Activated CD4-positive, alpha-beta T cell treated with anti-CD3 and anti-CD28 coated beads, Interleukin-2, amount 50 U/mL, for 48 hours (primary cell): ENCODE measurements at places on chromosomes 12 and 14.
A peak's percentile ranks its signal among the peaks of the same experiment; 100 is the strongest.

DNA sequence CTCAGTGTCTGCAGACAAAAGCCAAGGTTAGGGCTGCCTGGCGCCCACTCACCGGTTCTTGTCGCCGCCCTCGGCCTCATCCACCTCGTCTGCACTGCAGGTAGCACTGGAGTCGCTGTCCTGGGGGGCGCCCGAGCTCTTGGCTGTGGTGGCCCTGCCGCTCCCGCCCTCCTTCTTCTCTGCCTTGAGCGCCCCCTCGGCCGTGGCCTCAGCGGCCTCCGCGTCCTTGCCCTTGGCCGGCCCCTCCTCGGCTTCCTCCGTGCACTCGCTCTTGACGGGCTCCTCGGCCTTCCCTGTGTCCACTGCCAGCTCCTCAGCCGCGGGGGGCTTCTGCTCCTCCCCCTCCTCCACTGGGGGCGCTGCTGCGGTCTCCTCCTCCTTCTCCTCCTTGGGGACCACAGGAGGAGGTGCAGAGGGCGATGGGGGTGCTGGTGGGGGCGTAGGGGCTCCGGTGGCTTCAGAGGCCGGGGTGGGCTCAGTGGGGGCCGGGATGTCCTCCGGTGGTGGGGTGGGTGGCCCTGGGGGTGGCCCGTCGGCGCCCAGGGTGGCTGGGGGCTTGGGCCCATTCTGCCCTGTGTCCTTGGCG lies 77.2 kb downstream of the RFLNA start:
- no peak for DNase-seq

GRCh38 chr12:9872742-9873141 lies 3.6 kb upstream of the CLEC2B start:
- DNase-seq, result no peak

DNA sequence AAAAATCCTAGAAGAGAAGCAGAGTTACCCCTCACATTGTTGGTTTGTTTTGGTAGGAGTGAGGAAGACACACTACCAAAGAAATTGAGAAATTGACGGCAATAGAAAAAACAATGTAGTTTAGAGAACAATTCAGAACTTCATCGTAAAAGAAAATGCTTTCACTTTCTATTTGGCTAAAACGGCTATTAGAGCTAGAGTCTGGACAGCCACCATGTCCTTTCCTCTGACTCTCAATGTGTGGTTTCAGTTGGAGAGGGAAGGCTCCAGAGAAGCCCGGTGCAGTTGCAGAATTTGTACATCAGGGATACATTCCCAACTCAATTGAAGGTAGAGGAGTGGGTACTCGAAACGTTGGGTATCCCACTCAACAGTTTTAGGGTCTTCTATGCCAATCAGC lies 535.3 kb downstream of the GALC start:
- DNase-seq, result no peak

DNA sequence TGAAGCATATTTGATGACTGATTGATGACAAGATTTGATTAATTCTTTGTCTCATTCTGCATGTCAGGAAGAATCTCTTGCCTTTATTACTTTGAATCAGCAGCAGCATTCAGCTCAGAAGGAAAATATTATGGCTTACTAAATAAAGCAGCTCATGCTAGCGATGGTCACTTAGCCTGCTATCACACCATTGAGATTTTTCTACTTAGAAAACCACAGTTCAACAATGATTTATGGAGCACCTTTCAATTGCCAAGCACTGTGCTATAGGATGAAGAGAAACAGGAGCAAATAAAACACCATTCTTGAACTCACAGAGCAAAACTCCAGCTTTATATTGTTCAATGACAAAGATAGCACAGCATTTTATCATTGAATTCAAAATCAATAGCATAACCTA lies 197.7 kb downstream of the CPNE8 start:
- no peak for DNase-seq

GRCh38 chr12:115079760-115080159 lies 395.8 kb upstream of the TBX3 start:
- DNase-seq, result no peak

DNA sequence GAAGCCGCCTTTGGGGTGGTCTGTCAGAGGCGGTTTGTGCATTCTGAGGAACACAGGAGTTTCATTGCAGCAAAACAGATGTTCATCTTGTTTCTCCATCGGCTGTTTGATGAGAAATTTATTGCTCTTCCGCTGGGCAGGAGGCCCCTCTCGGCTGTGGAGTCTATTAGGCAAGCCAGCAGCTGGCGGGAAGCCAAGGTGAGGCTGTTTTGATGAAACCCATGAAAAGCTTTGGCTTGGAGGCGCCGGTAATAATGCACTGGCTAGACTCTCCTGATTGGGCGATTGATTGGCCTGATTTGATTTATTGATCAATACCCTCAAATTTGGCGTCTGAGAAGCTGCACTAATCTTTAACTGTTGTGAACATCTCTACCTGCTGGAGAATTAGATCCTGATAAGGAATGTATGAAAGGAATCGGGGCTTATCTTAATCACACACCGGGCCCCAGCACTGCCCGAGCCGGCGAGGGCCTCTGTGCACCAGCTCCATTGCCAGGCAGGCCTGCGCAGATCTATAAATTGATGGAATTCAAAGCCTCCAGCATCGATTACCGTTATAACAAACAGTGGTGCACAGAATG lies 187.7 kb downstream of the PHETA1 start:
- no peak for DNase-seq

GRCh38 chr14:37263656-37264236 lies 66.0 kb downstream of the MIPOL1 start:
- no peak for DNase-seq

- no peak for DNase-seq
These were observed 156.0 kb downstream of the EGLN3 start for GRCh38 chr14:33794791-33795305.

GRCh38 chr12:1573960-1574864 lies 20.2 kb downstream of the FBXL14 start:
- DNase-seq, result no peak

GRCh38 chr12:82873951-82874350 lies 187.2 kb downstream of the TMTC2 start:
- DNase-seq, result no peak

- DNase-seq, result no peak
These were observed 2.8 kb upstream of the LTBP2 start for GRCh38 chr14:74614508-74615495.

DNA sequence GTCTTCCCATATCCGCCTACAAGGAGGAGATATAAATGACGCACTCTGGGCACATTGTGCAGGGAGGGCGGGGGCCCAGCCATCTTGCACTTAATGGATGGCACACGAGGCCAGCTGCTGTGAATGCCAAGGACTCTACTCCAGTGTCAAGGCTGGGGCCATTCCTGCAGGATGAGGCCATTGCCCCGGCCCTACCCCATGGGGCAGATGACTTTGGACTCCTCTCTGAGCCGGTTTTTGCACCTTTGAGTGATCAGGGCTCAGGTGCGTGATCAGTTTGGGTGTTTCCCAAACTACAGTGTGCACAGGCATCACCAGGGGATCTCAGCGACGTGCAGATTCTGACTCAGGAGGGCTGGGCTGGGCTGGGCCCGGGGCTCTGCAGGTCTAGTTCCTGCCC lies 16.1 kb downstream of the MMAB start:
- no peak for DNase-seq

DNA sequence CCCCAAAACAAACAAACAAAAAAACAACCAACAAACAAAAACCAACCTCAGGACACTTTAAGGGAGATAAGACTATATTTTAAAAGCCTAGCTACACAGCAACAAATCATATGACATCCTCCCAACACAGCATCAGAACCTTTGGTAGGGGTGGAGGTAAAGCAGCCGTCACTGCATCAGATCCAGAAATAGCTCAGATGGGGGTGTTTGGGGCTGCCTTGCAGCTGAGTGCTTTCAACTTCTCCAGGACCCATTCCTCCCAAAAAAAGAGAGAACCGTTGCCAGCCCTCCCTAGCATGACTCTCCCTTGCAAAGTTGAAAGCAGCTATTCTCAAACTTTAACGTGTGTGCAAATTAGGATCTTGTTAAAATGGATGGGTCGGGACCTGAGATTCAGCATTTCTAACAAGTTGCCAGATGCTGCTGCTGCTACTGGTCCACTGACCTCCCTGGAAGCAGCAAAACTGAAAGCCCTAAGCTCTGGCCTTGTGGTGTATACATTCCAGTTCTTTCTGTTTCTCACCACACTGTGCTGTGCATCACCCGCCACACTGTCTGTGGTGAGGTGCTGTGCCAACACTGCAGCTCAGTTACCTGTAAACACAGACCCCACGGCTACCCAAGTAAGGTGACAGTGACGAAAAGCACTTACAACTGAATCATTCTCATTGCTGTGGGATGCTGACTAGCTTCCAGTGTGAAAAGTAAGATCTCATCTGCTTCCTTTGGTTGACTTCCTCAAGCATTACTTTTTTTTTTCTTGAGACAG lies 54.0 kb downstream of the SLC38A1 start:
- DNase-seq, result peak; percentile 75

GRCh38 chr12:91910871-91911388 lies 234.7 kb downstream of the BTG1 start:
- DNase-seq, result no peak

- no peak for DNase-seq
These were observed 24.0 kb upstream of the TSPAN11 start for GRCh38 chr12:30902596-30902995.
